ENCODE measurements at places on chromosomes 2 and 18. TPM values are rescaled to one million over a fixed set of nuclear protein-coding genes. Genes with fewer than 3 reads are reported as not detected.

The UGT1A3 gene
- total RNA-seq, result not detected

The CAPN14 gene
- total RNA-seq, result under 0.01 TPM

The STPG4 gene
- total RNA-seq, result 0.72 TPM

The FLACC1 gene
- total RNA-seq, result 1.5 TPM

The CYP27C1 gene
- total RNA-seq, result 2.4 TPM

The ZSWIM2 gene
- not detected for total RNA-seq

The HES6 gene
- 4.0 TPM for total RNA-seq

The TOGARAM2 gene
- total RNA-seq, result 0.72 TPM

DNA sequence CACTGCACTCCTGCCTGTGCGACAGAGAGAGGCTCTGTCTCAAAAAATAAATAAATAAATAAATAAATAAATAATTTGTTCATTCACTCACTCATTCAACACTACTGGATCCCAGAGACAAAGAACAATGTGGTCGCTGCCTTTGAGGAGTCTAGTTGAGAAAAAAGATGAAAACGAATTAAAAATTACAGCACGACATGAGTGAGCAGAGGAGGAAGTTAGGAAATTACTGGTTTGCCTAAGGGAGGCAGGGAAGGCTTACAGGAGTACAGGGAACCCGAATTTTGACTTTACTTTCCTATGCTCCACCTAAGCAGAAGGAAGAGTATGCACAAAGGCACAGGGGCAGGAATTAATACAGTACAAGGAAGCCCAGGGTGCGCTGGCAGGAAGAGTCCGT, 4.2 kb upstream of the KCMF1 start:
- DNase-seq, result no peak

DNA sequence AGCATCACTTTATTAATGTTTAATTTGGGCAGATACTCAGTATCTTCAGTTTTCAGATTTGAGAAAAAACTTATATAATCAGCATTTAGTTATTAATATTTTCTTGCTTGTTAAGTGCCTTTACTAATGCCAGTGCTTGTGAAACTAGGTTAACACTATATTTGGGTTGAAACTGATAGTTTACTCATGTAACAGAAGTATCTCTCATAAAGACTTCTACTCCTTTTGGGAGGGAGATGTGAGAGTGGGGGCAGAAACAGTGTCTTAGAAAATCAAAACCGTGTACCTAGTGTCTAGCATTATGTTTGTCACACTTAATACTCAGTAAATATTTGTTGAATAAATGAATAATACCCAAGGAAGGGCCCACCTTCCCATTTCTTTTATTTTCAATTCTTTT, 129.5 kb downstream of the MSTN start:
- peak; percentile 41 for DNase-seq

DNA sequence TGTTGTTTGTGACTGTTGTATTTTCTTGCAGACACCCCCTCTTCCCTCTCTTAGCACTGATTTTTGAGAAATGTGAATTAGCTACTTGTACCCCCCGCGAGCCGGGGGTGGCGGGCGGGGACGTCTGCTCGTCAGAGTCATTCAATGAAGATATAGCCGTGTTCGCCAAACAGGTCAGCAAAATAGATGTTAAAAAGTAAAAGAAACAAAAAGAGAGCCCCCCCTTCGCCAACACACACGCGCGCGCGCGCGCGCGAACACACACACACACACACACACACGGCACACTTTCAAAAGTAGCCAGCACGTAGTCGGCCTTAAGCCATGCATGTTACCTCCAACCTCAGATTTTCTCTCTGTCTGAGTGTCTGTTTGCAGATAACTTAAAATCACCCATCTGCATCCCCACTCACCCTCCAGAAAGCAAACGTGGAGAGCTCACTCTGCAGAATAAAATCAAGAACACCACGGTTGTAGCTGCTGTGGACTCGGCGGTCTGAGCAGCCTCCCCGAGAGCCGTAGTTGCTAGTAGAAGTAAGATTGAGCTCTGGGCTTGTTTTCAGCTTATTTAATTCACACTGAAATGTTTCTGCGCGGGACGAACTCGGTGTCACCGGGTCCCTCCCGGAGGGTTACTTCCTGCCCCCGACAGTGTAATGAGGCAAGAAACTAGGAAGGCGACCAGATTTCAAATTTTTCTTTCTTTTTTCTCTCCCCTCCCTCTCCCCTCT, 5.1 kb downstream of the MEIS1 start:
- DNase-seq, result peak; percentile 83

DNA sequence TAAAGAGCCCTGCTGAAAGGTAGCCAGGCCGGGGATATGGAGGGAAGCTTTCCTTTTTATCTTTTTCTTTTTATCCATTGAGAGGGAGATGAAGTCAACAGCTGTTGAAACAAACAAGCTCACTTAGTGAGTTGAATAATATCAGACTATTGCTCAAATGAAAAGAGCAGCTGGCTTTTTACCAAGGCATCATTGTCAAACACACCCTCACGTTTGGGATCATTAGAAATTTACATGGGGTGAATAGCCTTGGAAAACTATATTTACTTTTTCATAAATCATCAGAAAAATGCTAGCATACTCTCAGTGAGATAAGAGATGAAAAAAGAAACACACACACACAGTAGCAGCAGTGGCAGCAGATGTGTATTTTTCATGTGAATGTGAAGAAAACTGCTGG, 71.5 kb upstream of the HNMT start:
- DNase-seq, result no peak

- no peak for DNase-seq
Measured at GRCh38 chr2:180682871-180683270, 297.5 kb upstream of the UBE2E3 start.

DNA sequence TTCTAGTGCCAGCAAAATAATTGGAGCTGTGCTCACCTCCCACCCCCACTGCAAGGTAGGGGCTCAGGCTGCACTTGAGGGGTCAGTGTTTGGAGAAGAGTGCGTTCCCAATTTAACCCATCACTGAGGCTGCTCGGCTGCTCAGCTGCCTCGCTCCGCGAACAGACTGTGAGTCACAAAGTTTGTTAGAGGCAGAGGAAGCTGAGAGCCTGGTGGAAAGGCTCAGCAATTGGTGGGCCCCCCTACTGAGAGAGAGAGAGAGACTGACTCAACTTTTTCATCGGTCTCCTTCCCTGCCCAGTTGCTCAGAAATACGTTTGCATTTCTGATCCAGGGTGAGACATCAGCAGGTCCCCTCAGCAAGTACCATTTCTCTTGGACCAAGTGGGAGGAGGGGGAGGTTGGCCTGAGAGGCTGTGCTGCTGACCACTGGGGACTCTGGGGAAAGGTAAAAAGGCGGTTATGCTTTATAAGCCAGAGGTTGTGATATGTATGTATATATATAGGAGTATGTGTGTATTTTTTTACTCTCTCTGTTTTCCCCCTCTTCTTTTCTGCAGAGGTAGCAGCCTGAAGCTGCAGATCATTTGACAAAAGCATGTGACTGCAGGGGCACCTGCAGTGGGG, 1.5 kb downstream of the EFR3B start:
- peak; percentile 98 for DNase-seq

DNA sequence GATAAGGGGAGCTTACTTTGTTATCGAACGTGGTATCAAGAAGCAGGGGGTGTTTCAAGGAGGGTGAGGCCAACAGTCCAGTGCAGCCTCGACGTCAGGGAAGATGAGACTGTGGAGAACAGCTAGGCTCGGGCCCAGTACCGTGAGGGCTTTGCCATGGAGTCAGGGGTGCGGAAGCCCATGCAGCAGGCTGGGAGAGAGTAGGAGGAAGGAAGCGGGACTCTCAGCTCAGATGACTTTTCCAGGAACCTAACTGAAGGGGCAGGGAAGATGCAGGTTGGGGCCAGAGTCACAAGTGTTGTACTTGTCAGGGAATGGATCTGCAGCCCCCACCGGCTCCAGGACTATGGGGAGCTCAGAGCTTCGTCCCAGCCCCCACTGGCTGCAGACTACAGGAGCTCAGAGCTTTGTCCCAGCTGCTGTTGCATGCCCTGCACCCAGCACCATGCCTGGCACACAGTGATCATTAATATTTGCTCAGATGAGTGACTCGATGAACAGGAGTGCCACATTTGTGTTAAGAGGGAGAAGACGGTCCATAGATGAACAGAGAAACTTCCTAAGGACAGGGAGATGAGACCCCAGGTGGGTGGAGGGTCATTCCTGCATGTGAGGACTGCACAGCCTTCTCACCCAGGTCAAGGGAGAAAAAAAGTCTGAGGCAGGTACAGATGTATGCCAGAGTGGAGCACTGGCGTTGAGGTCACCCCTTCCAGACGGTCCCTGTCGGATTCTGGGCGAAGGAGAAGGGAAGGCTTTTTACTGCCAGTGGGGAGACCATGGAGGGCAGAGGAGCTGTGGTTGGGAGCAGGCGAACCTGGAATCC, 36.4 kb downstream of the PTGR3 start:
- no peak for DNase-seq

DNA sequence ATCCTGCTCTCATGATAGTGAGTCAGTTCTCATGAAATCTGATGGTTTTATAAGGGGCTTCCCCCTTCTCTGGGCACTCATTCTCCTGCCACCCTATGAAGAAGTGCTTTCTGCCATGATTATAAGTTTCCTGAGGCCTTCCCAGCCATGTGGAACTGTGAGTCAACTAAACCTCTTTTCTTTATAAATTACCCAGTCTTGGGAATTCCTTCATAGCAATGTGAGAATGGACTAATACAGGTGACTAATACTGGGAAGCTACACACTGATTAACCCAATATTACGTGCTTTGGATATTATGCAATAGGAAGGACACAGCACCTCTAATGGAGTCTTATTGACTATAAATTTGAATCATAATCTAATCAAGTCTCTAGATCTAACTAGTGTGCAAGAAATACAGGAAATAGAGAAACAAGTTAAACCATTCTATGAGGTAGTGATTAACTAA, 107.2 kb upstream of the ETAA1 start:
- no peak for DNase-seq

DNA sequence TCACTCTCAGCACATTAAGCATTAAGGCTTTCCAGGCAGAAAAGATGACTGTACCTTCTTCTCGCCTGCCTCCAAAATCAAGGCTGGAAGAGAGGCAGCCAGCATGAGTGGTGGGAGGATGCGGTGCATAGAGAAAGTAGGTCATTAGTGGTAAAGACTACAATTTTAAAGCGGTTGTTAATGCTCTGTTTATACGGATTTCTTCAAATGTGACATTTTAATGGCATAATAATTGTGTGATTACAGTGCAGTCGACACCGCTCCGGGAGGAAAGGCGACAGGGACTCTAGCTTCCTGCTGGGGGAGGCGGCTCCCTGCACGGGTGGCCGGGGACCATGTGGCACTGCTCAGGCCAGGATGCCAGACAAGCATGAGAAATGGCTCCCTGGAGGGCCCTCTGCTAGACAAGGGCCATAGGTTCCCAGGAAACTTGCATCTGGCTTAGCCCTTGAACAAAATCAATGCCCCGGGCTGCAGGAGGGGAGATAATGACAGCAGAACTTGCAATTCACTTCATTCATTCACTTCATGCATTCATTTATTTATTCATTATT, 129.6 kb downstream of the GALNT14 start:
- DNase-seq, result no peak

DNA sequence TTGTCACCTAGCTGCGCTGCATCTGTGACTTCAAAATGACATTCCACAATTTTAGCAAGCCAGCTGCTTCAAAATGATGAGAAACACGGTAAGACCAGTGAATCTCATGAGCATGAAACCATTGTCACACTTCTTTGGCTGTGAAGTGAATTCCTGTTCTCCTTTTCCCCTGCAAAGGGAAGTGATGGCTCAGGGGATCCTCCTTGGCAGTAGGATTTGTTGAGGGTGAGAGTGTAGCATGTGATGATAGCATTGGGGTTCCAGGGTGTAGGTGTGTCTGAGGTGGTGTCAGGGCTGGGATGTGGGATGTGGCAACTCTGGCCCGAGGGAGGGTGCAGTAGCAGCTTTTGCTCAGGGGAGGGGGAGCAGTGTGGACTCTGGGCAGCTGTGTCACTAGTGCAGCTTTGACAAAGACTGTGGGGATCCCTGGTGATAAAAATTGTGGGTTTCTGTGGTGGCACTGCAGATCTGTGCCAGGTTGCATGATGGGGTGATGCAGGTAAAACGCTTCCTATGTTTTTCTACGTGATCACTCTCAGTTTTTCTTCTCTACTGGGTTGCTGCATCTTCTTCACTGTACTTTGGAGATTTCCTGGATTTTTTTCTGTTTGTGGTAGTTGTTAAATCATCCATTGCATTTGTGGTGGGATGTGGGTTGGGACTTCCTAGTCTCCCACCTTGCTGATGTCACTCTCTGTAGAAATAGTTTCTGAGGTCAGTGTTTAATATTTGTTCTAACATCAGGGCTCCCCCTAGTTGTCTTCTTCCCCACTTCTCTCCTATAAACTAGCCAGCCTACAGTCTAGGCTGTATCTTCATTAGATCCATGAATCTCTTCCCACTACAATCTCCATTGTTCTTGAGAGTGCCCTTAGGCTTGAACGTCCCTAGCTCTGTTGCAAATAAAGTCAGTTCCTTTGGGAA, 107.0 kb downstream of the ACTR3 start:
- no peak for DNase-seq

DNA sequence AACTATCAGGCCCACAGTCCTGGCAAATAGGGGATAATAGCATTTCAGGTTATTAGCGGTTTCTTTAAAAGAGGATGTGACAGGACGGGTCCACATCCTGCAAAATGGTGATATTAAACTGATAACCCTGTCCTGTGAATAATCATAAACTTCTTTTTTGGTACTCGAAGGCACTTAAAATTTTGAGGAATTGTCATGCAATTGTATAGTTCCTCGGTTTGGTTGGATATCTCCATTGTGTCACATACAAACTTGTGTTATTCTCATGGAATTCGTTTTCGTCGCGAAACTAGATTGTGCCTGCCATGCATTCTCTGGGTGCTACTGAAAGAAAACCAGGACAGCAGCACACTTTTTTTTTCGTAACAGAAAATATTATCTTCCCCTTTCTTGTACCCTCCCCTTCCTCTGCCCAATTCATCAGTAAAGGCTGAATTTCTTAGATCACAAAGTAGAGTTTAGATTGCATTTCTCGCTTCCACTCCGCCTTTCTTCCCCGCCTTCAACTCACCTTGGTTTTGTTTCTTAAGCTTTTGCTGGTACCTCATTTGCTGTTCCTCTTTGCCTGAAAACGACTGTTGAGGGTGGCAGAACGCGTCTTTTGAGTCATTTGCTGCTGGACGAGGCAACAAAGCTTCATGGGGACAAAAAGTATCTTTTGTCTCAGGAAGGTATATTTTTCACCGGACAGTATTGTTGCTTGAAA, 1.3 kb downstream of the CERS6 start:
- peak; percentile 51 for DNase-seq

- no peak for DNase-seq
Measured at GRCh38 chr2:117948615-117949014, 65.3 kb downstream of the CCDC93 start.
